Type B pancreatic cell (in vitro differentiated cells): ENCODE measurements at places on chromosomes 13 and 19. TPM values are rescaled to one million over a fixed set of nuclear protein-coding genes. Genes with fewer than 3 reads are reported as not detected.
A peak's percentile ranks its signal among the peaks of the same experiment; 100 is the strongest.

Gene KBTBD6
- total RNA-seq = 7.1 and 18.4 TPM in 2 replicates

Gene CCDC194
- total RNA-seq = not detected in 2 replicates

Gene KIR3DL2
- total RNA-seq = not detected in 2 replicates

Gene CPAMD8
- total RNA-seq = 27.6 and 42.9 TPM in 2 replicates

Gene FLT3
- total RNA-seq = not detected in 2 replicates

DNA sequence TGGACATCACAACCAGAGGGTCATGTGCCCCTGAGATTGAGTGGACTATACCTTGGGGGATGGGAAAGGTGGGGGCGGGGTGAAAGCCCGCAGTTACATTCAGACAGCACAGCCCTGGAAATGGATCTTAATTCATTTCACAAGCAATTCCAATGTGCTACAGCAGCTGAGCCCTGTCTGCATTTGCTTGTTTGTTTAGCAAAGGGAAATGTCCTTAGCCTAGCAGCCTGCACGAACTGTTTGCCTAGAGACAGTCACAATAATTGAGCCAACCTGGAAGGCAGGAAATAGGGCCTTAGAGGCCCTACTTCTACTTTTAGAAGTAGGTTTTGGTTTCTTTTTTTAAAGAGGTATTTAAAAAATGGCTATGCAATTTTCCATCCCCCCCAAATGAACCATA lies 177.3 kb upstream of the KL start:
- DNase-seq = no peak

- no peak for DNase-seq
Measured at GRCh38 chr13:41565216-41565615, 107.9 kb downstream of the RGCC start.

DNA sequence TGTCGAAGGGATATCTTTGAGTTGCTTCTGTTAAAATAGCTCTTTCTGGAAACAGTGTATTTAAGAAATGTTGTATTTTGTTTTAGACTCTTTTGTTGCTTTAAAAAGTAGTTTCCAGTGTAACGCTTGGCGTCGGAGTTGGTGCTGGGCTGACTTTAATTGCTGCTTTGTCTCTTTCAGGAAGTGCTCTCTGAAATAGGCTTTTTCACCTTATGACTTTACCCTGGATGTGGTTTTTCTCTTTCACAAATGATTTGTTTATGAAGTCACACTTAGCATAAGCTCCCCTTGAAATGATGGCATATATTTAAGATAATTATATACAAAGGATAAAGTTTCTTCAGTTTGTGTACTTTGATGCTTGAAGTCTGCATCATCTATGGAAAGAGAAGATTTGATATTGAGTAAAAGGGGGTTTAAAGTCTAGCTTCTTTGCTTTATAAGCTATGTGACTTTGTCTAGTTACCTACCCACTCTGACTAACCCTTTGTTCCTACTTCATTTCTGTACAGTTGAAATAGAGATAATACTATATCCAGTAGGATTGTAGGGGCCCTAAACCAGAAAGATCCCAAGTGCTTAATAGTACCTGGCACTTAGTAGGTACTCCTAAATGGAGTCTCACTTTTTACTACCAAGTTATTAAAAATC lies at the start of gene GPR18:
Gene GPR18, minus strand, starts transcription at position 170 of the 651 bp plus-strand sequence. CDS start 2,507 bp downstream, outside the sequence.
- DNase-seq = no peak

DNA sequence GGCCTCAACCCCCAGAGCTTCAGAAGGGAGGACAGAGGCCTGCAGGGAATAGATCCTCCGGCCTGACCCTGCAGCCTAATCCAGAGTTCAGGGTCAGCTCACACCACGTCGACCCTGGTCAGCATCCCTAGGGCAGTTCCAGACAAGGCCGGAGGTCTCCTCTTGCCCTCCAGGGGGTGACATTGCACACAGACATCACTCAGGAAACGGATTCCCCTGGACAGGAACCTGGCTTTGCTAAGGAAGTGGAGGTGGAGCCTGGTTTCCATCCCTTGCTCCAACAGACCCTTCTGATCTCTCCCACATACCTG lies 969 bp upstream of the CEACAM5 start:
- DNase-seq = peak; percentile 48

GRCh38 chr19:45439190-45439568 lies 15.5 kb upstream of the ERCC1 start:
- no peak for DNase-seq

- DNase-seq = no peak
Measured at GRCh38 chr13:22040810-22041364, 370.0 kb downstream of the FGF9 start.
